NK-92 treated with Interleukin-12 subunit alpha and Interleukin-12 subunit beta, amount 100 ng/mL, for 24 hours (cell line): ENCODE measurements at places on chromosomes 16 and 17.
A peak's percentile ranks its signal among the peaks of the same experiment; 100 is the strongest.

- no peak for DNase-seq
Observed at GRCh38 chr16:50573279-50573678, 25.1 kb downstream of the NKD1 start.

DNA sequence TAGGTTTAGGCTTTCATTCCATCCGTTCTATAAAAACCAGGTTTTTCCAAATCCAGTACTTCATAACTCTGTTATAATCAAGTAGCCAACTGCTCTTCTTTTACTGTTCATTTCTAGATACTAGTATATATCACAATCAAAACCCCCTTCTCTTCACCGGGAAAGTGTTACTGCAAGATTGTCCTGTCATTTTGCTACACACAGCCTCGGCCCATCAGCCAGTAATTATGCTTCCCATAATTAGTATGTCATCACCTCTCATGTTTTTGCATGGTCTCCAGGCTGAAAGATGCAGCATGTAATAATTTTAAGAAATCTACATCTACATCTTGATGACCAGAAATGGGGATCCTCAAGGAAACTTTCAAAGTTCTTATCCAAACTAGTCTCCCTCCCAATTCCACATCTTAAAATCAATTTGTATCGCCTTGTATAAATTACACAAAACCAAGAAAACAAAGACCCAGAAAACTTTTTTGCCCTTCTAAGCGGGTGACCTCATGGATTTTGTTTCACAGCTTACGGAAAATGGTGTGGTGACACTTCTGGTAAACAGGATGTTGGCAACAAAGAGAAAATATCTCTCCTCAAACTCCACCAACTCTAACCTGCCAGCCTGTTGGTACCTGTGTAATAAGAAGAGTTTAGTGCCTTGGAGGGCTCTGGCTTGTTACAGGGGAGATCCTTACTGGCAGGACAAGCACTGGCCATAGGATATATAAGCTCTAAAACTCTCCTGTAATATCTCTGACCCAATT, 9.3 kb downstream of the TACO1 start:
- DNase-seq = no peak

- DNase-seq = no peak
Observed at GRCh38 chr17:78555746-78556401, 21.3 kb downstream of the DNAH17 start.

GRCh38 chr16:3904875-3905274, 24.4 kb upstream of the CREBBP start:
- DNase-seq = no peak

- peak; percentile 64 for DNase-seq
Observed at GRCh38 chr17:81345228-81346089, 49.8 kb upstream of the BAHCC1 start.

DNA sequence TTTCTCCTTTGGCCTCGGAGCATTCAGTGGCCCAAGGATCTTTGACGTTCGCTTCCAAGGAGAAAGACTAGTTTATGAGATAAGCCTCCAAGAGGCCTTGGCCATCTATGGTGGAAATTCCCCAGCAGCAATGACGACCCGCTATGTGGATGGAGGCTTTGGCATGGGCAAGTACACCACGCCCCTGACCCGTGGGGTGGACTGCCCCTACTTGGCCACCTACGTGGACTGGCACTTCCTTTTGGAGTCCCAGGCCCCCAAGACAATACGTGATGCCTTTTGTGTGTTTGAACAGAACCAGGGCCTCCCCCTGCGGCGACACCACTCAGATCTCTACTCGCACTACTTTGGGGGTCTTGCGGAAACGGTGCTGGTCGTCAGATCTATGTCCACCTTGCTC, 1.4 kb downstream of the AOC3 start:
- no peak for DNase-seq

- no peak for DNase-seq
Observed at GRCh38 chr16:88957887-88958577, 19.0 kb downstream of the CBFA2T3 start.

DNA sequence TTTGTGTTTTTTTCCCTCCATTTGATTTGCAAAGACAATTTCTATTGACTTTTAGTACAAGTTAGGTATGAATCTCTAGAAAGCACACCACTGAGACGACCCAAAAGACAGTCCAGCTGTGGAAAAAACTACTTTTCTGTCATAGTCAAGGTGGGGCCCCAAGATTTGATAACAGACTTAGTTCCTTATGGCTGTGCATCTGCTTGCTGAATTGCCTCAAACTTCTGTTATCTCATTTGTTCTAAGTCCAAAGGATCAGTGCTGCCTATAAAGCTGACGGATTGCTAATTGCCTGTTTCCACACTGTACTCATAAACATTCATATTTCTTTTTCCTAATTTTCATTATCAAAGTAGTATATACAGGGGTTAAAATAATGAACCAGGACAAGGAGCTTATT, 180.8 kb downstream of the SPECC1 start:
- DNase-seq = no peak

DNA sequence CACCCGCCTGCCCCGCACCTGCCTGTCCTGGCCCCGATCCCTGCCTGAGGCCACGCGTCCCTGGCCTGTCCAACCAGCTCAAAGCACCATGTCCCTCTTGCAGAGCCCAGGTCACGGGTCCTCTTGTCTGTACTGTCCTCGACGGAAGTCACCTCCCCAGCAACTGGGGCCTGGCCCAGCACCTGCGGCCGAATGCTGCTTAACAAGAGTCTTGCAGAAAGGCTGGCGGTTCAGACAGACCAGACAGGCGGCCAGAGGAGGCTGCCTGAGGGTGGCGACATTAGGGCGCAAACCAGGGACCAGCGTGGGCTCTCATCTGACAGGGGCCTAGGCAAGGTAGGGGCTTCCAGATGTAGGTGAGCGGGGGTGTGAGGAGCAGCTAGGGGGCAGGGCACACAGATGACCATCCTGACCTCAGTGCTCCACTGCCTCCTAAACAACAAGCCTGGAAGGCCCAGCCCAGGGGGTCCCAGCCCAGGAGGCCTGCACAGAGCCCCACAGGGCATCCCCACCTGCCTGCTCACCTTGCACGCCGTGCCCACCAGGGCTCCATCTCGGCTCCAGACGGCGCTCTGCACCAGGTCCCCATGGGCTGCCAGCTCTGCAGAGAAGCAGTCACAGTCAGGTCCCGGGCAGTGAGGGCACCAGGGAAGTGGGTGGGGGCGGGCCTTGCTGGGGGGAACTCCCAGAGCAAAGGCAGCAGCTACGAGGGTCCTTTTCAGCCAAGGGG, 11.3 kb downstream of the CORO7 start:
- no peak for DNase-seq

DNA sequence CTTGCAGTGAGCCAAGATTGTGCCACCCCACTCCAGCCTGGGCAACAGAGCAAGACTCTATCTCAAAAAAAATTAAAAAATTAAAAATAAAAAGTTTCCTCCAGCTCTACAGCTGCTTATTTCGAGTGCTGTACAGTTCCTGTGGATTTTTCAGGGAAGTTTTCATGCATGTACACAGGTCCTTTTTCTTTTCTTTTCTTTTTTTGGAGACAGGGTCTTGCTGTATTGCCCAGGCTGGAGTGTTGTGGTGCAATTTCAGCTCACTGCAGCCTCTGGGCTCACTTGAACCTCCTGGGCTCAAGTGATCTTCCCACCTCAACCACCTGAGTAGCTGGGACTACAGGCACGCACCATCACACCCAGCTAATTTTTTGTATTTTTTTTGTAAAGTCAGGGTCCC, 15.9 kb downstream of the EEF2K start:
- no peak for DNase-seq

GRCh38 chr17:82023447-82024241, 539 bp downstream of the LRRC45 start:
- DNase-seq = no peak

DNA sequence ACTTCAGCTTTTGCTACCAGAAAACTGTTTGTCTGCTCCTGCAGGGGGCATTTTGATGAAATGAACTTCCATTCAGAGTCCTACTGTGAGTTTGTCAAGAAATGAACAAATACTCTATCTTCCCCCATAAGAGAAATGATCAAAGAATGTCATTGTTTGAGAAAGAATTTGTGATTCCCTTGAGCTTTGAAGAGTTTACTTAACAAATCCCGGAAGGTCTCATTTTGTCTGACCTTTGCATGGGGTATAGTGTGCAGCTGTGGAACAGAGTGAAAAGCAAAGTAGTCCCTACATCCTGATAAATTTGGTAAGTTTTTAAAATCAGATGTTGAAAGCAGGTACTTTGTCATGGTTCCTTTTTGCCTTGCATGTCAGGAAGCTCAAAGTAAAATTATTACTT, 178.0 kb downstream of the ABCC12 start:
- no peak for DNase-seq

DNA sequence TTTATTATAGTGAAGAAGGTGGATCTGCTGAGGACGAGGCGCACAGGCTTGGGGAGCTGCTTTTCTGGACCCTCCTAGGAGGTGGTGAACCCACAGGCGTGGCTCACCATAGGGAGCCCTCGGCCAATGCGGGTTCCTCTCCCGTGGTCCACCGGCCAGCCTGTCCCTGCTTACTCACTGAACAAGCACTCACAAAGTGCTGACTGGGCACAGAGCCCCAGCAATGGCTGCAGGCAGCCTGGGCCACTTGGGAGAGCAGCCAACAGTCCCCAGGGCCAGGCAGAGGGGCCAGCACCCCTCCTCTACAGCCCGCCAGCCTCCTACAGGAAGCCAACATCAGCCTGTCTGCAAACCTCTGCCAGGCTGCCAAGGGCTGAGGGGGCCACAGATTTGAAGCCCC, 19.1 kb upstream of the NCBP3 start:
- no peak for DNase-seq

DNA sequence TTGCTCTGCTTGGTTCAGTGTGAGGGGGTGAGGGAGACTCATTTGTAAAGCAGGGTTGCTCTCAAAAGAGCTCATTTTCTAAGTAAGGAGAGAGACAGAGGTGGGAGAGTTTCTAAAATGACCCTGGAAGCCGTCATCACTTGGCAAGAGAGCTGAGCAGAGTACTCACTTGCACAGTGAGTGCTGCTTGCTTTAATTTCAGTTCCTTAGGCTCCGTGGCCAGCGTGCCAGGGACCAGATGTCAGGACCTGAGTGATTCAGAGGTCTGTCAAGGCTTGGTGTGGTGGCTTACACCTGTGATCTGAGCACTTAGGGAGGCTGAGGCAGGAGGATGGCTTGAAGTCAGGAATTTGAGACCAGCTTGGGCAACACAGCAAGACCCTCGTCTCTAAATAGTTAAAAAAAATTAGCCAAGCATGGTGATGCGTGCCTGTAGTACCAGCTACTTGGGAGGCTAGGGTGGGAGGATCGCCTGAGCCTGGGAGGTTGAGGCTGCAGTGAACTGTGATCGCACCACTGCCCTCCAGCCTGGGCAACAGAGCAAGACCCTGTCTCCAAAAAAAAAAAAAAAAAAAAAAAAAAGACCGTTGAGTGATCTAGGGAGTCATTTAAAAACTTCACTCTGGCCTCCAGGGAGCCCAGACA, 10.7 kb downstream of the ZNF205 start:
- no peak for DNase-seq

GRCh38 chr17:58238147-58238634, at the start of gene LPO:
Gene LPO, plus strand, starts transcription at chr17:58238584. Its CDS starts 4,396 bp downstream, at chr17:58242980.
- no peak for DNase-seq

DNA sequence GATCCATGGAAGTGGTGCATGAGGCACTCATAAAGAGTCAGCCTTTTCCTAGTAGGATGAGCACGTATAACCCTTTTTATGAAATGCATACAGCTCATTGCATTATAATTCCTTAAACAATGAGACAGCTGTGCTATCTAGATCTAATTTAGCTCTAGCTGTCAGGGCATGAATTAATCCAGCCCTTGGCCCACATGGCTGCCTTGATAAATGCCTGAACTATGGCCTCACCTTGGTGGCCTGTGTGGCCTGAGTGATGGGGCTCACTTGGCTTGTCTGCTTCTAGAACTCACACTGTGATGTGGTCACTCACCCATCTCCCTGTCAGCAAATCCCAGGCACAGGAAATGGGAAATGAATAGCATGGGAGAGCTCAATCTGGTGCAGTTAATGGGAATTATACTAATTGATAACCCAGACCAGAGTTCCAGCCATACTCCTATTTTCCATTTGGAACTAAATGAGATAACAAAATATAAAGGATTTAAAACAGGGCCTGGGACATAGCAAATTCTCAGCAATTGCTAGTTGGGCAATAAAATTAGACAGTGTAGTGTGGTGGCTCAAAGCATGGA, 153.6 kb downstream of the HS3ST2 start:
- no peak for DNase-seq
